ENCODE measurements at places on chromosomes 5 and 9.

DNA sequence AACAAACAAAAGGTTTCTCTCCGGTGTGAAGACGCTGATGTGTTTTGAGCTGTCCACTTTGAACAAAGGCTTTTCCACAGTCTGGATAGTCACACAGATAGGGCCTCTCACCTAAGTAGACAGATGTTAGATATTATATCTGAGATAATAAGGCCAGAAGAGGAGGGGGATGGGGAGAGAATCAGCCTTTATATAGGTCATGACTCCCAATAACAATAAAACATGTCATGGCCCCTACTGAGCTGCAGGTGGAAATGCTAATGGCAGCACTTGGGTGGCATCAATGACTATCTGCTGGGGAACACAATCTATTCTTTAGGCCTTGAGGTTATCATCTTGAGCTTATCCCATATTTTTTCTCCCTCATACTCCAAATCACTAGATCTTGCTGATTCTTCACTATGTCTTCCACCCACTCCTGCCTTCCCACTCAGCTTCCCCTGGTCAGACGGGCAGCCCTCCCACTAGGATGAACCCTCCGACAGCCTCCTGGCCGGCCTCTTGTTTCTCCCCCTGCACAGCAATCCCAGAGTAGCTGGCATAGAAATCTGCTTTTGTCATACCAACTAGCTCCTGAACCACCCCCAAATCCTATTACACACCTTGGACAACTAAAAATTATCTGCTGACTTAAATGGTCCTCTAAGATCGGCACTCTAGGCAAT is 11.5 kb upstream of the SLC35D2 start:
- no peak for DNase-seq

DNA sequence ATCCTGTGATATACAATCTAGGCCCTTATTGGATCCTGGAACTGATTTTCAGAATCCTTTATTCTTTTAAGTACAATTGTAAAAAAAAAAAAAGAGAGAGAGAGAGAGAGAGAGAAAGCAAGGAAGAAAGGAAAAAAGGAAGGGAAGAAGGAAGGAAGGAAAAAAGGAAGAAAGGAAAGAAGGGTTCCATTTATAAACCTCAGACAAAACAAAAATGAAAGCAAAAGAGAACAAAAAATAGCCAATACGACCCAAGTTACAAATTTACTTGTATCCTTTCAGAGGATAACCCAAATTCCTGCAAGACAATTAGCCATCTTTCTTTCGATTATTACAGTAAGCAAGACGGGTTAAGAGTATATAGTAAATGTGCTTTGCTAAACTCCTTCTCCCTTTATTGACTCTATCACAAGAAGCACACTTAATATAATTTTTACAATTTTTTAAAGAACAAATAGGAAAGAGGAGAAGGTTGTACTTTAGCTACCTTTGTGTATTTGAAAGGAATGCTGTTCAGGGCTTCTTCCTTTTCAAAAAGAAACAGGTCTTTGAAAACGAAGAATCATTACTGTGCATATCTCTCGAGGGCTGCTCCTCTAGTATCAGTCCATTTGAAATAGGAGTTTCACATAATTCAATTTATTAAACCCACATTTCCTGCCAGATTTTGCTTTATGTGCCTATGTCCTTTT is 543.3 kb downstream of the RAB3C start:
- no peak for DNase-seq

- DNase-seq: peak; percentile 84
These were observed 30.0 kb upstream of the MAMDC2 start for GRCh38 chr9:70013598-70014196.

DNA sequence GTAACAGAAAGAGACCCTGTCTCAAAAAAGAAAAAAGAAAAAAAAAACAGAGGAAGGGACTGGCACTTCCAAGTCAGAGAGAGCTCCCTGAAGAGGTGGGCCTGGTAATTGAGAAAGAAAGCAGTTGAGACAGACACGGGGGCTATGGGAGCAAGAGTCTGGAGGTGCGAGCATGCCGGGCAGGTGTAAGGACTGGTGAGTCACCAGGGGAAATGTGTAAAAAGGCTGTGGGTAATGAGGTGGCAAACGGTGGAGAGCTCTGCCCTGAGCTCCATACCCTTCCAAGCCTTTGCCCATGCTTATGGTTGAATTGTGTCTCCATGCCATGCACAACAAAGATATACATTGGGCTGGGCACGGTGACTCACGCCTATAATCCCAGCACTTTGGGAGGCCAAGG is 18.0 kb upstream of the JADE2 start:
- no peak for DNase-seq

GRCh38 chr5:131757830-131758519 is 38.8 kb downstream of the FNIP1 start:
- no peak for DNase-seq

GRCh38 chr5:120415985-120416384 is 48.1 kb upstream of the PRR16 start:
- DNase-seq: peak; percentile 21

DNA sequence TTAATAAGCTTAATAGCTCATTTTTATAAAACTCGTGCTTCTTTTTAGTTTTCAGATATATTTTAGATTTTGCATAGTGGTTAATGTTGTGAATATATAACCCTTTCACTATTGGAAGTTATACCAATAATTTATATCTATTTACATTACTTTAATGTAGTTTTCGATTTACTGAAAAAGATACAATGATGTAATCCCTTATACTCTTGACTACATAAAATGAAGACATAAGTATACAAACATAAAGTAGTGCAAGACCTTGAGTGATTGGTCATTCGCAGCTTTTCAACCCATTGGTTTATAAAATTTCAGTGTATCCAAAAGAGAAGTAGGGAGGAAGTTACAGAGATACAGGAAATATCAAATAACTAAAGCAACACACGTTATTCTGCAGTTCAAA is 84.3 kb upstream of the GRHPR start:
- no peak for DNase-seq

DNA sequence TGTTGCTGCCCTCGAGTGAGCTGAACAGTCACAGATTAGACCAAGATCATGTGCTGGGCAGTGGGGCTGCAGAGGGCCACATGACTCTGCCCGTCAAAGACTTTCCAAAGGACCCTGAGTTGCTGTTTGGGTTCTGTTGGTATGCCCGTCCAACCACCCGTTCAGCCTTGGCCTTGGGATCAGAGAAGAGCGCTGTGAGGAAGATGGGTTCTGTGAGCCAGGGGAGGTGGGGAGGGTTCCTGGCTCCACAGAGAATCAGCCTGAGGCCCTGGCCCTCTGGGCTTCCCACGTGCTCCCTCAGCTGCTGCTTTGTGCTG is 72.6 kb downstream of the RGS3 start:
- no peak for DNase-seq

- peak; percentile 56 for DNase-seq
These were observed 3.0 kb upstream of the CDX1 start for GRCh38 chr5:150163547-150164059.

GRCh38 chr9:107793541-107793940 is 304.0 kb upstream of the KLF4 start:
- no peak for DNase-seq

GRCh38 chr5:153888781-153889180 is 149.9 kb downstream of the FAM114A2 start:
- DNase-seq: no peak

GRCh38 chr9:90773617-90774016 is 28.0 kb upstream of the SYK start:
- no peak for DNase-seq

DNA sequence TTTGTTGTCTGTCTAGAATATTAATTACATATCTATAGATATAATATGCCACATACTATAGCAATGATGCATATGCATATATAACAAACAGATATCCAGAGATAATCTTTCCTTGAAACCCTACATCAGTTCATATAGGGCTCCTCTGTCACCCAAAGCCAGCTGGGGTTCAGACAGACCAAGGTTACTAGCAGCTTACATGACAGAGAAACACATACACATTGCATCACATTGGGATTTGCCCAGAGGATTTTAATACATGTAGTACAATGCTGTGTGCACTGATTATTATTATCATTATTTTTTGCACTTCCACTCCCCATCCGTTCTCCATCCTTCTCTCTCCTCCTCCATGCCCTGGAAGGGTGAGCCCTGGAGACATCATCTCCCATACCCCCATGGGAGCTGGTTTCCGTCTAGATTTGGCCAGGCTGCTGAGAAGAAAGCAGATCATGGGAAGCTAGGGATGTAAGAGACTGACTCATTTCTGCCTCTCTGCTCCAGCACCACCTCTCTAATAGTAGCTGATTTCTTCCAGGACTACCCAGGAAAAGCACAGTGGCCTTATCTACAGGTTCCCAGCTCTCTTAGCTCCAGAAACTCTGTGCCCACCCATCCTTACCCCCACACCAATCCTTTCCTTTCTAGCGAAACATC is 23.3 kb downstream of the FST start:
- no peak for DNase-seq

DNA sequence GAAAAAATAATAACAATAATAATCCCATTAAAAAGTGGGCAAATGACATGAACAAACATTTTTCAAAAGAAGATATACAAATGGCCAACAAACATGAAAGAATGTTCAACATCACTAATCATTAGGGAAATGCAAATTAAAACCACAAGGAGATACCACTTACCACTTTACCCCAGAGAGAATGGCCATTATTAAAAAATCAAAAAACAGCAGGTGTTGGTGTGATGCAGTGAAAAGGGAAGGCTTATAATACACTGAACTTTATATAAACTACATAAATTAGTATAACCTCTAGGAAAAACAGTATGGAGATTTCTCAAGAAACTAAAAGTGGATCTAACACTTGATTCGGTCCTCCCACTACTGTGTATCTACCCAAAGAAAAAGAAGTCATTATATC is 81.9 kb downstream of the DROSHA start:
- no peak for DNase-seq

DNA sequence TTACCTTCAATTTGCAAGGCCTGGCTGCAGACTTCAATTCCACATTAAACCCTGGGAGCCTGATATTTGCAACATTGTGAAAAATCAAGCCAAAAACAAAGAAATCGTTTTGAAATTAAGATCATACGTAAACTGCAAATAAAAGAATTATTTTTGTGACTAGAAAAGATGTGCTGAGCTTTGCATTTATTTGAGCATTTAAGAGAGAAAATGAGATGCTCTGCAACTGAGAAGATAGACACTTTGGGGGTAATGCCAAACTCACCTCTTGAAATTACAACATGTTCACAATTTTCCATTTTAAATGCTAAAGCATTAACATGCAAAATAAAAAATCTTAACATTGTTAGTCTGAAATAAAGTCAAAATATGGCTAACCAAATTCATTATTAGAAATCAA is 46.6 kb downstream of the CSNK1A1 start:
- no peak for DNase-seq
